Bronchial epithelial cell (primary cell): ENCODE measurements at places on chromosomes 5 and 9. TPM values are rescaled to one million over a fixed set of nuclear protein-coding genes. Genes with fewer than 3 reads are reported as not detected.

CATSPER3 gene
- total RNA-seq: under 0.01 and 0.26 TPM in 2 replicates

ITK gene
- total RNA-seq: not detected in 2 replicates

PRDM9 gene
- total RNA-seq: under 0.01 TPM in 1 of 2 replicates, not detected in the other

MARCHF6 gene
- 62.7 and 65.0 TPM in 2 replicates for total RNA-seq

- peak; percentile 54 for DNase-seq
Measured at GRCh38 chr9:72203205-72203803, 54.1 kb downstream of the GDA start.

- DNase-seq: no peak
Measured at GRCh38 chr5:160281275-160281674, 31.1 kb downstream of the CCNJL start.

GRCh38 chr5:44051591-44051990, 337.6 kb downstream of the FGF10 start:
- DNase-seq: no peak

DNA sequence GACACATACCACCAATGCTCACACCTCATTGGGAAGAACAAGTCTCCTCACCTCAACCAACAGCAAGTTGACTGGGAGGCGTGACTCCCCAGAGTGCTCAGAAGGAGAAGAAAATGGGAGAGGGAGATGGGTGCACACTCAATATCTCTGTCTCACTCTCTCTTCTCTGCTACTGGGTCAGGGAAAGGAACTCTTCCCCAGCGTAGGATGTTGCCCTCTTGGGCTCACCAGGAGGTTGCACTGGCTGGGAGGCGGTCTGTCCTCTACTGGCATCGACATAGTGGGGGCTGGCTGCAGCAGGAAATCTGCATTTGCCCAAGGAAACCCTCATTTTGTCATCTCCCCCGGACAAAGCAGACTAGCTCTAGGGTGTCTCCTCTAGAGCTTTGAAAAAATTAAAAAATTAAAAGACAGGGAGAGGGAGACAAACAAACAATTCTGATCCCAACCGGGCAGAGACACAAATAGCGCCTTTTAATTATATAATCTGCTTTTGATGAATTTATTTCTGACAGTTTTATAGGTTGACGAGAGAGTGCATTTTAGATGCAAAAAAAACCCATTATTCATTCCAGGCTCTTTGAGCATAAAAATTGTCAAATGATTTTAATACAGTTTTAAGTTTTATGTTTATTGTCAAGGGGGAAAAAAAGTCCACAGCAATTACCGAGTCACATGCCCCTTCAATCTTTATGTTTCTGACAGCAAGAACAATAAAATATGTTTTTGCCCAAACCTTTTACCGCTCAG, 179.3 kb upstream of the MVB12B start:
- no peak for DNase-seq
